ENCODE measurements at places on chromosomes 1 and 21.

DNA sequence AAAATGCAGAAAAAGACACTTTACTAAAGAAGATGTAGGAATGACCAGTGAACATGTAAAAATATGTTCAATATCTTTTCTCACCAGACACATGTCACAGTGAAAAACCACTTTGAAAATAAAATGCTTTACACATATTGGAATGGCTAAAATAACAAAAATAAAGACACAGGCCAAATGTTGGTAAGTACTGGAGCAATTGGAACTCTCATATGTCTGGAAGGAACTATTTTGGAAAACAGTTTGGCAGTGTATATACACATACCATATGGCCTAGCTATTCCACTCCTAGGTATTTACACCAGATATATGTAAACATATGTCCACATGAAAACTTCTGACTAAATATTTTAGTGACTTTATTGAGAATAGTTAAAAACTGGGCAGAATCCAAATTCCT lies 927.2 kb downstream of the BRINP3 start:
- no peak for DNase-seq
- H3K36me3 ChIP-seq: no peaks in the 10 kb centered on the region
- no peak overlapping the region for H3K27ac ChIP-seq
- H3K4me3 ChIP-seq: no peak overlapping the region
- no peaks in the 10 kb centered on the region for H3K4me1 ChIP-seq
- no peaks in the 10 kb centered on the region for H3K27me3 ChIP-seq

DNA sequence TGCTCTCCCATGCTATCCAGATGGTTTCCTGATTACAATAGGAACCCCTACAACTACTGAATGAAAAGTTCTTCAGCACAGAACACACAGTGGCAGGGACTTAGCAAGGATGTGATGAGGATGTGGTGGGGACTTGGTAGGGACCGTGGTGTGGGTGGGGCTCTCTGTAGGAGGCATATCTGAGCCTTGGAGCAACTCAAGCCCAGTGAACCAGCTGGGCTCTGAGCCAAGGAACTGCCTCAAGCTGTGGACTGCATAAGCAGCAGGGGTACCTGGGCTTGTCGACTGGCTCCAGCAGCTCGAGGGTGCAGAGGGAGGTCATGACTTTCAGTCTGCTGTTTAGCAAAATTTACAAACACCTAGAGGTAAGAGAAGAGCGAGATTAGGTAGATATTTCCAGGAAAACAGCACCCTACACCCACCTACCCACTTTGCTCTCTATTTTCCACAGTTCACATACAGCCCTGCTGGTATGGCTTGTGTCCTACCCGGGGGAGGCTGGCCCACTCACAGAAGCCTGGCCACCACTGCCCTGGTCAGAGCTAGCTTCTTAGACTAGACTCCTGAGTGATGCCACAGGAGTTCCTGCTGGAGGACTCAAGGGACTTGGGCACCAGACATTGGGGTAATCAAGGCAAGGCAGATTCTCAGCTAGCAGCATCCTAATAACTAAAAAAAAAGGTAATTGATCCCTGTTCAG lies 86.8 kb upstream of the GCLM start:
- no peak overlapping the region for H3K4me3 ChIP-seq
- peaks cover 13% of the 10 kb centered on the region for H3K4me1 ChIP-seq
- peaks cover 20% of the 10 kb centered on the region for H3K27me3 ChIP-seq
- H3K27ac ChIP-seq: no peak overlapping the region
- no peak for DNase-seq

DNA sequence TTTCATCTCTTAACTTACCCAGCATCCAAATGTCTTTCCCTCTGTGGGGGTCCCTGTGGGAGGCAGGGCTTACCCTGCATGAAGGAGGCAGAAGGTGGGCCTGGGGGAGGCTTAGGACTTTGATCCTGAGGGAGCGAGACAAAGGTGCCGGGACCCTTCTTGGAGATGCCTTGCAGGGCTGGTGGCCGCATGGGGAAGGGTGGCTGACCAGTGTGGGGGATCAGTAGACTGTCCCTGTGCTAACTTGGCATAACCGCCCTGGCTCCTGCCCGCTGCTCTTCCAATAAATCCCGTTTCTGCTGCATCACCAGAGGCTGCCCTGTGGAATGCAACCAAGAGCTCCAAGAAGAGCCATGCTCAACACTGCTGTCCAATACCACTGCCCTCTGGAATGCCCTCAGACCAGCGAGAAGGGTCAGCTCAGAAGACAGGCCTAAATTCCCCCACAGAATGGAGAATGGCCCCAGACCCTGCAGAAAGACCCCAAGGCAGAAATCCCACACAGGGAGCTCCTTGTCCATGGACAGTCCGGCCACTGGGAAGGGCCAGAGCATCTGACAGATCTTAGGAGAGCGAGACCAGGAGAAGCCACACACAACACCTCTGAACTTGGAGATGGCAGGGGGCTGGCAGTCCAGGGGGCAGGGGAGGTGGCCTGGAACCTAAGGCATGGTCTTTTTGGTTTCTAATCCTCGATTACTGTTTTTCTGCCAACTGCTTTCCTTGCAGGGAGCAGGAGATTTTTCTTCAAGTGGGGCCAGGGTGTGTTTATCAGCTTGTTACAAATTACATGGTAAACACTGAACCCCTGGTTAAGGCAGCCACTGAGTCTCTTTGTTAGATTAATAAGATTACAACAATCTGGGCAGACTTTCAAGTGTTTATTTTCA lies 46.7 kb upstream of the DMRTB1 start:
- no peak for DNase-seq
- peak overlapping the region; percentile 98 for H3K27ac ChIP-seq
- no peaks in the 10 kb centered on the region for H3K27me3 ChIP-seq
- H3K4me1 ChIP-seq: peaks cover 61% of the 10 kb centered on the region
- H3K4me3 ChIP-seq: peak overlapping the region; percentile 69
- peaks cover 16% of the 10 kb centered on the region for H3K36me3 ChIP-seq

DNA sequence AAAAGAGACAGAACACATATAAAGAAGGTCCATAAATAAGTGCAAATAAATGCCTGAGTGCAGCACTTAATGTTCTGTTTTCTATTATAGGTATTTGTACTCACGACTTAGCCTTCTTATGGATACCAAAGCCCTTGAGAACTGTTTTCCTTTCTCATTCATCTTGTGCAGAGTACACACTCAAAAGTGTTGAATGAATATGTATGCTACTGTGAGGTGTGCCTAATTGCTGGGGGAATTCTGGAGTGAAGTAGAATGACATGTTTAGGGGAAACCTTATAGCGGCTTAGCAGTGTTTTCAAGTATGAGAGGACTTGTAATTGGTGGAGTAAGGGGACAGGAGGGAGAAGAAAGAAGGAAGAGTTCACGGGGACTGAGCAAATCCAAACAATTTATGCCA lies 157.6 kb downstream of the CACNA1E start:
- no peak for DNase-seq
- no peaks in the 10 kb centered on the region for H3K4me1 ChIP-seq
- no peaks in the 10 kb centered on the region for H3K36me3 ChIP-seq
- H3K27me3 ChIP-seq: peaks cover 31% of the 10 kb centered on the region

DNA sequence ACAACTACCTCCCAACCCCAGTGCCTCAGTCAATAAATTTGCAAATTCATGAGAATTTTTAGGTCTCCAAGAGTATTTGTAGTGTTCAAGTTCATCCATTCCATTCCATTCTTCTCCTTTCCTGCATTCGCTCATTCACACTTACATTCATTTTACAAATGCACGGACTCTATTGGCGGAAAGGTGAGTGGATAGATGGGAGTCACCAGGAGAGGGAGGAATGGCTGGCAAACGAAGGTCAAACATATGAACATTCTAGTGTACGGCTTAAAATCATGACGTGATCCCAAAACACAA lies 2.5 kb downstream of the LORICRIN start:
- no peak overlapping the region for H3K27ac ChIP-seq
- peaks cover 80% of the 10 kb centered on the region for H3K27me3 ChIP-seq
- peaks cover 20% of the 10 kb centered on the region for H3K4me1 ChIP-seq

DNA sequence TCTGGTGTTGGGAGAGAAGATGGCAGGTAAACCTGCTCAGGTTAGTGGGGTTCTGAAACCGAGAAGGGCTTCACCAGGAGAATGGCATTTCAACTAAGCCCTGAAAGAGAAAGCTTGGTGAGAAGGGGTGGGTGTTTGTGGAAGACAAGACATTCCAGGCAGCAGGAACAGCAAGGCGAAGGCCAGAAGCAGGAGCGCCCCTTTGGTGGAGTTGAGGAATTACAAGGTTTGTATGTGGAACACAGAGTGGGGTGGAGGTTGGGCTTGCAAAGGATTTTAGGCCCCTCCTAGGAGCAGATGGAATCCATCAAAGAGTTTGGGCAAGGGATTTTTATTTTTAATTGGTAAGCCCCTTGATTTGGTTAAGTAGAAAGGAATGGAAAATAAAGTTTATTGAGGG lies 24.8 kb upstream of the ELOA start:
- H3K36me3 ChIP-seq: no peaks in the 10 kb centered on the region
- no peak for DNase-seq
- H3K4me1 ChIP-seq: peaks cover 13% of the 10 kb centered on the region
- H3K4me3 ChIP-seq: no peak overlapping the region

DNA sequence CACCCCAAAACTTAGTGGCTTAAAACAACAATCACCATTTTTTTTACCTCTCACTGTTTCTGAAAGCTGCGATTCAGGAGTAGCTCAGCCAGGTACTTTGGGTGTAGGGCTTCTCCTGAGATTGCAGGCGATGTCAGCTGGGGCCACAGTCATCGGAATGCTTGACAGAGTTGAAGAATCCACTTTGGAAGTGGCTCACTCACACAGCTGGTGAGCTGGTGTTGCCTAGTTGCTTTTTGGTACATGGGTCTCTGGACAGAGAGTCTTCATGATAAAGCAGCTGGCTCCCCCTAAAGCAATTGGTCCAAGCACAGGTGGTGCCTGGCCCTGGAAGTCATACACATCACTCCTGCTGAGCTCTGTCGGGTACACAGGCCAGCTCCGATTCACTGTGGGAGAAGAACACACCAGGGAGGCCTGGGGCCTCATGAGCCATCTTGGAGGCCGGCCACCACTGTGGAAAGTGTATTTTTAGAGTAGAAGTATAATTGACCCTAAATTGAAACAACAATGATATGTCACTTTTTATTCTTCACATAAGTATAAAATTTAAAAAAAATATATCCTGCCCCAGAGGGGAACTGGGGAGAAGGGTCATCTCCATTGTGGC lies 75.2 kb upstream of the GALNT2 start:
- H3K27me3 ChIP-seq: peaks cover 16% of the 10 kb centered on the region
- no peak overlapping the region for H3K27ac ChIP-seq
- H3K4me1 ChIP-seq: no peaks in the 10 kb centered on the region
- no peak for DNase-seq
- H3K4me3 ChIP-seq: no peak overlapping the region

DNA sequence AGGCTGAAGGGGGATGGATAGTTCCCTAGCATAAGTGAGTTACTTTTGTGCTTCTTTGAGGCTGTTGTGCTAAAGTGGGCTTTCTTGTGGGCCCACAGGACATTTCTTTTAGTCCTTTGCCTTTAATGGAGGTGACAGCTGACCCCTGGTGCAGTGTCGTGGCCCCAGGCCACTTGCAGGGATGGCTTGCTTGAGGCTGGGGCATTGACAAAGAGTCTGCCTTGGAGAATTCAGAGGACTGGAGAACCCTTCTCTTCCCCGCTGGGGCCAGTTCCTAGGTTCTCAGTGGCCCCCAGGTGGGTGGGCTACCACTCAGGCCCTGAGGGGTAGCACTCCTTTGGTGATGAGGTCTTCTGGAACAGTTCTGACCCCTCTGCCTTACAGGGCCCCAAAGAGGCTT lies 12.8 kb downstream of the ABCG1 start:
- H3K4me1 ChIP-seq: peaks cover 62% of the 10 kb centered on the region
- H3K27me3 ChIP-seq: no peaks in the 10 kb centered on the region
- DNase-seq: no peak
- peak overlapping the region; percentile 10 for H3K4me3 ChIP-seq
- H3K27ac ChIP-seq: peak overlapping the region; percentile 95
- peaks cover 59% of the 10 kb centered on the region for H3K36me3 ChIP-seq

GRCh38 chr21:40453183-40453582 lies 393.8 kb downstream of the DSCAM start:
- DNase-seq: no peak
- H3K27ac ChIP-seq: no peak overlapping the region
- no peaks in the 10 kb centered on the region for H3K4me1 ChIP-seq
- H3K27me3 ChIP-seq: no peaks in the 10 kb centered on the region

DNA sequence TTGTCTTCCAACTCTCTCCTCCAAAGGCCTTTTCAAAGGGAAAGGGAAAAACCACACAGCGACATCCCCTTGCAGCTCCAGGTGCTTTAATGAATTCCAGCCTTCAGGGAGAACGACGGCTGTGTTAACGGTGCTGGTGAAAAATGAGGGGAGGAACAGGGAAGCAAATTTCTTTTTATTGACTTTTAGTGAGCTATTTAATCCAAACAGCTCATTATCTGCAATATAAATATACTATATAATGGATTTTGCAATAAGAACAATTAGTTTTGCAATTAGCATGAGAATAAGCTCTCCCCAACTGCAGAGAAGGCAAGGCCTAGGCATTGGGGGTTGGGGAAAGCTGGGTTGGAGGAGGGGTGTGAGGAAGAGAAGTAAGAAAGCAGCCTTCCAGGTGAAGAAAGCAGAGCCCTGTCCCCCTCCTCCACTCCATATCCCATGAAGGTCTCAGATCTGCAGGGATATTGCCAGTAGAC lies 159.0 kb upstream of the ZC3H12A start:
- peaks cover 100% of the 10 kb centered on the region for H3K27me3 ChIP-seq
- H3K4me1 ChIP-seq: no peaks in the 10 kb centered on the region
- H3K27ac ChIP-seq: no peak overlapping the region
- no peaks in the 10 kb centered on the region for H3K36me3 ChIP-seq
- no peak overlapping the region for H3K4me3 ChIP-seq
- DNase-seq: no peak

GRCh38 chr1:115462566-115463076 lies 124.6 kb upstream of the NGF start:
- no peak overlapping the region for H3K27ac ChIP-seq
- no peak for DNase-seq
- no peak overlapping the region for H3K4me3 ChIP-seq
- no peaks in the 10 kb centered on the region for H3K27me3 ChIP-seq

GRCh38 chr1:184296466-184297243 lies 90.2 kb upstream of the C1orf21 start:
- H3K27me3 ChIP-seq: peaks cover 11% of the 10 kb centered on the region
- no peak for DNase-seq
- H3K4me3 ChIP-seq: no peak overlapping the region
- H3K4me1 ChIP-seq: no peaks in the 10 kb centered on the region

- peaks cover 43% of the 10 kb centered on the region for H3K4me1 ChIP-seq
- H3K27ac ChIP-seq: peak overlapping the region; percentile 98
These were observed 45.5 kb upstream of the ECE1 start for GRCh38 chr1:21335750-21336224.

DNA sequence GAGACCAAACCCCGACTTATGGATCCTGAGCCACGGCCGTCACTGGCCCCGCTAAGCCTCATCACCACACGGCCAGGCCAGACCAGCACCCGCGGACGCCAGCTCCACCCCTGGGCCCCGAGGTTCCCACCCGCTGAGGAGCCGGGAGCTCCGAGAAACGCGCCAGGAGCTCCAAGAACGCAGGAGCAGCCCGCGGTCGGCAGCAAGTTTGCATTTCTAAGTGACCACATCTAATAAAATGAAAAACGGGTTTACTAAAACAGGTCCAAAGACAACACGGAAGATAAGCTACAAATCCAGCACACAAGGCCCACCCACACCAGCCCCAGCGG lies 8.1 kb upstream of the C1QTNF12 start:
- H3K36me3 ChIP-seq: peaks cover 42% of the 10 kb centered on the region
- no peak for DNase-seq
- H3K27me3 ChIP-seq: no peaks in the 10 kb centered on the region
- no peak overlapping the region for H3K4me3 ChIP-seq
- H3K27ac ChIP-seq: no peak overlapping the region
